ENCODE measurements at places on chromosomes 7 and 10.

GRCh38 chr10:42544945-42545344 lies 93.4 kb downstream of the ZNF33B start:
- DNase-seq, result no peak

- DNase-seq, result peak; percentile 14
Observed at GRCh38 chr7:24401628-24402593, 117.9 kb downstream of the NPY start.

GRCh38 chr7:46291601-46292150 lies 370.6 kb upstream of the IGFBP3 start:
- DNase-seq, result no peak

DNA sequence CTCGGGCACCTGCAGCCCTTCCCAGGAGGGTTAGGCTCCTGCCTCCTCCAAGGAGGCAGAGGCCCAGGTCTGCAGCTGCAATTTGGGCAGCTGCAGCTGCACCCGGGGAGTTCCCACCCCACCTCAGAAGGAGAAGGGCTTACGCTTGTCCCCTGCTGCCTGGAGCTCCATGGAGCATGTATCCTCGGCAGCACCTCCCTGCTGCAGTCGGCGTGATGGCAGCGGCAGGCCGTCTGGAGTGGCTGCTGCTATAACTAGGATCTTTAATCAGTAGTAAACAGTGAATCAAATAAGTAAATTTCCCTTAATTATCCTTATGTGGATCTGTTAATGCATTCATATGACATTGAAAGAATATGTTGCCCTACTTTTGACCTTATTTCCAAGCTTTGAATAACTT lies 167.0 kb downstream of the PON1 start:
- no peak for DNase-seq

DNA sequence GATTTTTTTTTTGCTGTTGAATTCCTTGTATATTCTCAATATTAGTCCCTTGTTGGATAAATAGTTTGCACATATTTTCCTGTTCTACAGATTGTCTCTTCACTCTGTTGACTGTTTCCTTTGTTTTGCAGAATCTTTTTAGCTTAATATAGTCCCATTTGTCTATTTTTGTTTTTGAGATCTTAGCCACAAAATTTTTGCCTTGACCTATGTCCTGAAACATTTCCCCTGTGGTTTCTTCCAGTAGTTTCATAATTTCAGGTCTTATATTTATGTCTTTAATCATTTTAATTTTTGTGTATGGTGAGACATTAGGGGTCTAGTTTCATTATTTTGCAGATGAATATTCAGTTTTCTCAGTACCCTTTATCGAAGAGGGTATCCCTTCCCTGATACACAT lies 92.7 kb downstream of the LANCL2 start:
- DNase-seq, result no peak

GRCh38 chr7:184294-185264 lies 7.8 kb upstream of the FAM20C start:
- DNase-seq, result no peak

GRCh38 chr10:86109421-86109820 lies 257.2 kb downstream of the GRID1 start:
- DNase-seq, result no peak

DNA sequence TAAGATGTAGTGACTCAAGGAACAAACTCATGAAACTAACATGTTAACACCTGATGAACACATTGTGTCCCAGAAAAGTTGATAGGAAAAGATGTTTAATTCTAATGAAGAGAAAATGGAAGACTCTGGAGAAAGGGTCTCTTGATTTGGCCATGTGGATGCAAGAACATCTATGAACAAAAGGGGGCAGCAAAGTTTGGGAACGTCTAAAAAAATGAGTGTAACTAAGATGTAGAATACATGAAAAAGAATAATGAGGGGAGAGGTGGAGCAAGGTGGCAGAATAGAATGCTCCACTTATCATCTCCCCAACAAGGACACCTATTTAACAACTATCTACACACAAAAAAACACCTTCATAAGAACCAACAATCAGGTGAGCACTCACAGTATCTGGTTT lies 805.1 kb downstream of the TNS3 start:
- DNase-seq, result no peak

- DNase-seq, result no peak
Observed at GRCh38 chr10:5078547-5079180, 15.6 kb upstream of the AKR1C3 start.

- DNase-seq, result no peak
Observed at GRCh38 chr7:27124902-27125689, 5.5 kb downstream of the HOXA4 start.

GRCh38 chr7:93622036-93623033 lies 47.8 kb upstream of the CALCR start:
- DNase-seq, result peak; percentile 7

- no peak for DNase-seq
Observed at GRCh38 chr7:10802011-10802410, 171.7 kb upstream of the PHF14 start.

- DNase-seq, result no peak
Observed at GRCh38 chr7:4009211-4010060, 672.7 kb upstream of the FOXK1 start.

DNA sequence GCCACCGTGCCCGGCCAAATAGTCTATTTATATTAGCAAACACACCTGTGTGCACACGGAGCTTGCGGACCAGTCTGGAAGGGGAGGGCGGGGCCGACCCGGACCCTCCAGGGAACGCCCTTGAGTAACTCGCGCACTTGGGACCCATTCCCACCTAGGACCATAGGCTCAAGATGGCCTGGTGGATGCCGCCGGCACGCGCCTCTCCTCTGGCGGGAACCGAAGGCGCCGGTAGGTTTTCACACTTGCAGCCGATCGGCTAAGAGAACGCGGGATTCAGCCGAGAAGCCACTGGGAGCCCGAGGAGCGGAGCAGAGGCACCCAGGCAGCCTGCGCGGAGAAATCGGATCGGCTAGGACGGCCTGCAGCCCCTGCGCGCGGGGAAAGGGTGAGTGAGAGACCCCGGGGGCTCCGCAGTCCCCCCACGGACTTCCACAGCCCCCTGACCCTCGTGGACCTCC lies 18.9 kb downstream of the IFT22 start:
- no peak for DNase-seq

GRCh38 chr10:34889004-34889869 lies 74.1 kb upstream of the PARD3 start:
- DNase-seq, result no peak

GRCh38 chr10:8416192-8416701 lies 361.8 kb downstream of the GATA3 start:
- no peak for DNase-seq

- DNase-seq, result no peak
Observed at GRCh38 chr7:31679574-31680305, 7.3 kb upstream of the PPP1R17 start.

- DNase-seq, result peak; percentile 35
Observed at GRCh38 chr7:2870471-2870931, 26.4 kb upstream of the GNA12 start.

DNA sequence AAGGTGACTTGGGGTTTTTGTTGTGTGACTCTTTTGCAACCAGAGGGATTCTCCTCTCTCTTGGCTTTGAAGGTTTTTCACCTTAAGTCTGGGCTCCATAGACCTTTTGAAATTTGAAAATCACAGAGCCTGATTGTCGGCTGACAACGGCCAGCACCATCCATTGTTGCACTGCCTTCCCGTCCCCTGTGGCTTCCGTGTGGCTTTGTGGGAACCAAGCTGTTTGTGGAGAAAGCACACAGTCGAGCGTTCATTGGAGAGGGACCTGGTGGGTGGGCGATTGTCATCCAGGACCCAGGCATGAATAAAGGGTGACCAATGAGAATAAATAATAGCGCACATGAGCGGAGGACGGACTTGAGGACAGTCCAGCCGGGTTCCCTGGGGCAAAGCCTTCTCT lies 7.4 kb upstream of the RAMP3 start:
- no peak for DNase-seq

DNA sequence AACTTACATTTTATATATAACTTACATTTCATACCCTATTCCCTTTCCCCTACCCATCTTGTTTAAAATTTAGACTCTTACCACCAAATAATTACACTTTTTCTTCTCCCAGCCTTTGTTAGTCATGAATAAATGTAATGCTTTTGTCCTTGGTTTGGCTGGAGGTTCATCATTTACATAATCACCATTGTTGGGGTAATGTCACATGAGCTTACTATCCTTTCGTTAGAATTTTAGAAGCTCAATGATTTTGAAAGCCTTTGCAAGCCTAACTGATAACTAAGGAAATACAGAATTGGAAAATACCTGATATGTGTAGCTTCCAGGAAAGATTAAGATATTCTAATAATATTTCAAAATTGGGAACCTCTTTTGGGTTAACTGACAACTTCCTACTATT lies 171.7 kb downstream of the PLXDC2 start:
- DNase-seq, result no peak

DNA sequence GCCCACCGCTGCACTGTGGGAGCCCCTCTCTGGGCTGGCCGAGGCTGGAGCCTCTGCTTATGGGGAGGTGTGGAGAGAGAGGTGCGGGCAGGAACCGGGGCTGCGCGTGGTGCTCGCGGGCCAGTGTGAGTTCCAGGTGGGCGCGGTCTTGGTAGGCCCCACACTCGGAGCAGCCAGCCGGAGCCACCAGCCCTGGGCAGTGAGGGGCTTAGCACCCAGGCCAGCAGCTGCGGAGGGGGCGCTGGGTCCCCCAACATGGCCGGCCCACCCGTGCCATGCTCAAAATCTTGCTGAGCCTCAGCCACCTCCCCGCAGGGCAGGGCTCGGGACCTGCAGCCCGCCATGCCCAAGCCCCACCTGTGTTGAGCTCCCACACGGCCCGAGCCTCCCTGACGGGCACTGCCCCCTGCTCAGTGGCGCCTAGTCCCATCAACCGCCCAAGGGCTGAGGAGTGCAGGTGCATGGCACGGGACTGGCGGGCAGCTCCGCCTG lies 856.8 kb upstream of the CELF2 start:
- no peak for DNase-seq

- DNase-seq, result peak; percentile 5
Observed at GRCh38 chr7:143490717-143491306, 13.1 kb downstream of the TAS2R41 start.

GRCh38 chr10:28105561-28105960 lies 106.7 kb upstream of the ODAD2 start:
- no peak for DNase-seq

DNA sequence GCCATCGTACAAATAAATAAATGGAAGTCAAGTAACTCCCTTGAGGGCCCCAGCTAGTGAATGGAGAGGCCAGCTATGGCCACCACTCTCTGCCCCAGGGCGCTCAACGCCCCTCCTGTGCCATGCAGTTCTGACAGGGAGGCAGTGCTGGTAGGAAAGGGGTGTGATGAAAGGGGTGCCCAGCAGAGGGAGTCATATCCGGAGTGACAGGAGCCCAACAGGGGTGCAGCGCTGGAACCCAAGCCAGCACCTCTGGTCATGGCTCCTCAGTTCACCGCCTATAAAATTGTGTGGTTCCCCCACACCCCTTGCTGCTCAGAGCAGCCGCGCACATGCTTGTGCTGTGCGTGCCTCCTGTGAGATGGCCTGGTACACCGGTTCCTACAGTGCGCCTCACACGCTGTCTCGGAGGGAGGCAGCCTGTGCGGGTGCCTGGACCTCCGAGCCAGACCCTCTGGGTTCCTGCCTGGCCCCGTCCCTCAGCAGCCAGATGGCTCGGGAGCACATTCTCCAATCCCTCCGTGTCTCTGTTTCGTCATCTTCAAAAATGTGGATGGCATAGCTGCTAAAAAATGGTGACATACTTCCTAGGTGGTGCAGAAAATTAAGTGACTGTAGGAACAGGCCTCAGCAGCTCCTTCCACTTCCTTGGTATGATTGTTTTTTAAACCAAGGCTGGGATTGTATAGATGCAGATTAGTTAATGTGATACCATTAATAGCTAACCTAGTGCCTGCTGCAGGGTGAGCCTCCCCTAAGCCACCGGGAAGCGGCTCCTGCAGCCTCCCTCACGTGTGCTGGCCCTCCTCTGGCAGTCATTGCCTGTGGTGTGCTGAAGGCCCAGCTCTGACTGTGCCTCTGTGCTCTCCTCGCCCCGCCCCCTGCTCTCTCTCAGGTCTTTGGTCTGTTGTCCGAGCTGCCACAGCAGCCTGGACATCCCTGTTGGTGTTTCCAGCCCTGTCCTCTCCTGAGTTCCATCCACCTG lies 125.8 kb downstream of the EGFR start:
- peak; percentile 8 for DNase-seq

- no peak for DNase-seq
Observed at GRCh38 chr10:23099816-23100215, 4.4 kb downstream of the MSRB2 start.
